ENCODE measurements at places on chromosomes 13 and 19.
A peak's percentile ranks its signal among the peaks of the same experiment; 100 is the strongest.

DNA sequence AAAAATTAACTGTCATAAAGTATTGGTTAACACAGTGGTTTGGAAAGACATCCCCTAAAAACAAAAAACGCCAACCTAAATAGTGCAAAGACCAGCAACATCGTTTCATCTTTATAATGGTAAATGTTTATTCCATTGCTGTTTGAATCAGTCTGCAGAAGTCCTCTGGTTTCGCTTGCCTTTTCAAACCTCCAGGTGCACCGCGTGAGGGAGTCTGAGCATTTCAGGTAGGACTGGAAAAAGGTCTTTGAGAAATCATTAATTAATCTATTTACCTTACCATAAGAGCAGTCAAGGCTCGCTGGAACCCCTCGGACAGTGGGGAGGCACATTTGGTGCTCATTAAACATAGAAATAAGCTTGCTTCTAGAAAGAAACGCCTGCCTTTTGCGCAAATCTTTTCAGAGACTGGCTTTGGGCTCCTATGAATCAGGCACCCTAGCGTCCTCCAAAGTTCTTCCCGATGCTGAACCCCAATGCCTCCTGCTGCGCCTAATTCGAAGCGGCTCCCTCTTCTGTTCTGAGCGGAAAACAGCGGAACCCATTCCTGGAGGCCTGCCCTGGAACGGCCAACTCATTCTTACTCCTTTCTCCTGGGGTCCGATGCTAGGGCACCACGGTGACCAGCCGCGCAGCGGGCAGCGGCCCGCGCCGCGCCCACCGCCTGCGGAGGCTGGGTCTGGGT lies 951 bp upstream of the MTUS2 start:
- DNase-seq: no peak

DNA sequence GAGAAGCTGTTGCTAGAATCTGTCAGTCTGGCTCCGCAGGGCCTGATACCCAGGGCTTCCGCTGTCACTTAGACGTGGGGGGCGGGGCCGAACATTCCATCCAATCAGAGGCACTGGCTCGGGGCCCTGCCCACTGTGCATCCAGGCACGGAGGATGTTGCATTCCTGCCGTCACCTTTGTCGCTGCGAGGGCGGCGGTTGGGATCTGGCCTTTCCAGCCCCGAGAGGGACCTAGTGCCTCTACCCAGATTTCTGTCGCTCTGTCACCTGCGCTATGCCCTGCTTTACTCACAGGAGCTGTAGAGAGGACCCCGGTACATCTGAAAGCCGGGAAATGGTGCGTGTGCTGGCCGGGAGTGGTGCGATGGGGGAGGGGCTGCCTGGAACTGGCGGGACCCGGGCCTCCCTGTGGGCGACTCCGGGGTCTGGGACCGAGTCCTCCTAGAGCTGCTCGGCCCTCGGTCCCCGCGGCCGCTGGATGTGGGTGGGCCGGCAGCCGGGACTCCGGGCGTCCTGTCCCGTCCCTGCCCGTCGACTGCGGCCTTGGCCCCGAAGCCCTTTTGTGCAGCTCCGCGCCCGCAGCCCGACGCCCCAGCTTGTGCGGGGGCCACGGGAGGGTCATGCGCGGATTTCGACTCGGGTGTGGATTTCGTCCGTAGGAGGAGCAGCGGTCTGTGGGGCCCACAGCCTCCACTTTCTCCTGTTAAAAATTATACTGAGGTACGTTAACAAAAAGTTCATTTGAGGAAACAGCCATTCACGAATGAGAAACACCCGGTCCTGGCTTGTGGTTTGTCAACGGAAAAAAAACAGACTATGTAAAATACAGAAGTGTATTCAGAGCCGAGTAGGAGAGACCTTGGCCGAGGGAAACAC lies at the start of gene ZNF439:
TSS of gene ZNF439 (plus strand) at position 133 of the 876 bp plus-strand sequence. CDS start at position 275, 142 bp downstream.
- peak; percentile 84 for DNase-seq

- no peak for DNase-seq
Observed at GRCh38 chr13:33261387-33262061, 24.0 kb downstream of the STARD13 start.

- no peak for DNase-seq
Observed at GRCh38 chr19:51702103-51702824, 9.1 kb downstream of the SPACA6 start.

GRCh38 chr13:112846411-112847115 lies 122.5 kb upstream of the MCF2L start:
- DNase-seq: no peak

- DNase-seq: no peak
Observed at GRCh38 chr13:69947582-69947981, 160.0 kb upstream of the ATXN8OS start.
